ENCODE measurements at places on chromosomes 7 and 10.
A peak's percentile ranks its signal among the peaks of the same experiment; 100 is the strongest.

DNA sequence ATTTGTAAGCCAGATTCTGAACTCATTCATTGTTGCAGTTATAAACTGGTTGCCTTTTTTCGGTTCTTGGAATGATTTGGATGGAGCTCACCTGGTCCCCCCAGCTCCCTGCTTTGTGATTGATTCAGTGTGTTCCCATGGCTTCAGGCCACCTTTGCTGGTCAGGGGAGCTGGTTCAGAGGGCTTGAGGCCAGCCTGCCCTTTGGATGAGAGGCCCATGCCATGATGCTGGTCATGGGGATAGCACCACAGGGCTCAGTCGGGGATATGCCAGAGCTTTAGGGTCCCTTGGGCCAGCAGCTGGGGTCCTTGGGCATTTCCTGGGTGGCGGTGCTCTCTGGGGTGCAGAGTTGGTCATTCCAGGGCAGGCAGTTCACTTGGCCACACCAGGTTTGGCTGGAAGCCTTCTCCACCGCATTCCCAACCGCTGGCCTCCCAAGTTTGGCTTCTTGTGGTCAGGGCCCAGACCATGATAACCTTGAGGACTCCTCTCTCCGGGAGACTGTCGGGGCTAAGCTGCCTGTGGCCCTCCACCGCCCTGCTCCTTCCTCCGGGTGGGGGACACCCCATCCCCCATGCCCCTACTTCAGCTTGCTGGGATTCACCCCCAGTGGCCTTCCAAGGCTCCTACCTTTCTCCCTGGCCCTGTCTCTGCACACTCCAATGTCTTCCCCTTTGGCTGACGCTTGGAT lies 65.1 kb downstream of the MGMT start:
- peak; percentile 87 for DNase-seq

DNA sequence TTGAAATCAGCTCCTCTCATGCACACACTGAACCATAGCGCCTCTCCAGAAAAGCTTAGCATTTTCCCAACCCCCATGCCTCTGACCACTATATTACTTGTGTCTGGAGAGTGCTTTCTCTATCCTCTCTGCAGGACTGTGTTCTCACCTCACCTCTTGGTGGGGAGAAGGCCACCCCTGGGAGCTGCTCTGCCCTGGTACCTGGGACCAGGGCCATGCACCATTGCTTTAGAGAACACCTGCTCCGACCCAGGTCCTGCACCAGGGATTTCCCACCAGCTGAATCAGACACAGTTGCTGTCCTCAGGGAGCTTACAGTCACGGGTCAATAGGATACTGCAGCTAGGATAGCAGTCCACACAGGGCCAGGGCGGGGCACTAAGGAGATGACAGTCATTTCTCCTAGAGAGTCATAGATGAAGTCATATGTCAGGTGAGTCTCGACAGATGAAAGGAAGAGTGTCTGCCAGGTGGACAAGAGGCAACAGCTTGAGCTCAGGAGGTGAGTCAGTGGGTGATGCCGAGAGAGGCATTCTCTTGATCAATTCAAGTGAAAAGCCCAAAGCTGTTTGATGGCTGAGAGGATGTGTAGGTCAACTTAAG lies 619 bp upstream of the LMTK2 start:
- no peak for DNase-seq

- peak; percentile 1 for DNase-seq
These were observed 303.3 kb downstream of the GPR37 start for GRCh38 chr7:124462249-124462648.

DNA sequence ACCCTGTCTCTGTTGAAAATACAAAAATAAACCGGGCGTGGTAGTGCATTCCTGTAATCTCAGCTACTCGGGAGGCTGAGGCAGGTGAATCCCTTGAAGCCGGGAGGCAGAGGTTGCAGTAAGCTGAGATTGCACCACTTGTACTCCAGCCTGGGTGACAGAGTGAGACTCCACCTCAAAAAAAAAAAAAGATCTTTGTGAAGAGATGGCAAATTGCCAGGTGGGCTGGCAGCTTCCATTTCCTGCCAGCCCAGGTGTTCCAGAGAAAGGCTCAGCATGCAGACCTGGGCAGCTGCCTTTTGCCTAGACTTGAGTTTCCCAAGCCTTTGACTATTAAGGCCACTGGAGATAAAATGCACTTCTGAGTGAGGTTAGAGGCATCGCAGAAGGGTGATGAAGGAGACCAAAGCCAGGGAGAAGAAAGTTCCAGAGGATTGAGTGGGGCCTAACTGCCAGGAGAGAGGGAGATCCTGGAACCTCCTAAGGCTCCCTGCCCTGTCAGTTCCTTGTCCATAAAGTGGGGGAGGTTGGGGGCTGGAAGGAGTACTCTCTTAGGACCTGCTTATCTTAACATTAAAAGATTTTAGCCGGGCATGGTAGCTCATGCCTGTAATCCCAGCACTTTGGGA lies 10.0 kb upstream of the DDIT4 start:
- no peak for DNase-seq

DNA sequence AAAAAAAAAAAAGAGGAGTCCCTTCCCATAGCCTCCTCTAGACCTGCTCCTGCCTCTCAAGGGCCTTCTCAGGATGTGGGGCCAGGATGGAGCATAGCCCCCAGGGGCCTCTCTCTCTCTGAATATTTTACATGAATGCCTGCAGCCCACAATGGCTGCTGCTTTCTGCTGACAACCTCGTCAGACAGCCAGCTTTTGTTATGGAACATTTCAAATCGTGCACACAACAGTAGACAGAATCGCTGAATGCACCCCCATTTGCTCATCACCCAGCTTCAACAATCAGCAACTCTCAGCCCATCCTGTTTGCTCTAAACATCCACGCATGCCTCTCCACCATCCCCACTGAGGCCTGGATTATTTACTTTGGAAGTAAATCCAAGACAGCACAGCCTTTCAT lies 5.4 kb downstream of the PLAC9 start:
- DNase-seq = no peak

- no peak for DNase-seq
These were observed 46.1 kb downstream of the UBE2H start for GRCh38 chr7:129906700-129907099.

DNA sequence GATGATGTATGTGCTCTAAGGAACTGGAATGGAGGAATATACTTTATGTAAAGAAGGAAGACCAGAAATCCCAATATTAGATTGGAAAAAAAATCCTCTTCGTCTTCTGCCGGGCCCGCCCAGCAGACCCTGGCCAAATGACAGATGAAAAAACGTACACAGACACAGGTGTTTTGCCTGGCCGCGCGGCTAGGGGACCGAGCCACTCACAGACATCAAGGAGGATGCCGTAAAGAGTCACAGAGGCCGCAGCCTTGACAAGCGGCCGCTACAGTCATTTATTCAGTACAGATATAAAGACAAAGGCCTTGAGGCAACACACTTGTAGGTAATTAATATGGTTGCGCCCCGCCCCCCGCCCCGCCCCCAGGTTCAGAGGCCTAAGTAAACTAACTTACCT lies 594.1 kb downstream of the GRM8 start:
- DNase-seq = no peak

DNA sequence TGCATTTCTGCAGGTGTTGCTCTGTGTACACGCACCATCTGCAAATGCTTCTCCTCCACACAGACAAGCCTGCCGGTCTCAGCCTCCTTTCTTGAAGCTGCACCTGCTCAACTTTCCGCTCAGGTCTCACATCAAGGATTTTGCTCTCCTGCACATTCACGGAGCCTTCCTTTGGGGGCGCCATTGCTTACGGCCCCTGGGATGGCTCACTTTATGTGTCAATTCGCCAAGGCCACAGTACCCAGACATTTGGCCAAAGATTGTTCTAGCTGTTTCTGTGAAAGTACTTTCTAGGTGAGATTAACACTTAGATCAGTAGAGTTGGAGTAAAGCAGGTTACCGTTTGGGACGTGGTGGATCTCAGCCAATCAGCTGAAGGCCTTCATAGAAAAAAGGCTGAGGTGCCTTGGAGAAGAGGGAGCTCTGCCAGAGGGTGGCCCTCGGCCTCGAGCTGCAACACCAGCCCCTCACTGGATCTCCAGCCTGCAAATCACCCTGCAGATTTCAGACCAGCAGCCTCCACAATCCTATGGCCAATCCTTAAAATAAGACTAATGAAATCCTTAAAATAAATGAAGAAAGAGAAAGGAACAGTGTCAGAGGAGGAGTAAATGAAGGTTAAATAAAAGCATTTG lies 39.9 kb upstream of the PPP2R2D start:
- DNase-seq = no peak

DNA sequence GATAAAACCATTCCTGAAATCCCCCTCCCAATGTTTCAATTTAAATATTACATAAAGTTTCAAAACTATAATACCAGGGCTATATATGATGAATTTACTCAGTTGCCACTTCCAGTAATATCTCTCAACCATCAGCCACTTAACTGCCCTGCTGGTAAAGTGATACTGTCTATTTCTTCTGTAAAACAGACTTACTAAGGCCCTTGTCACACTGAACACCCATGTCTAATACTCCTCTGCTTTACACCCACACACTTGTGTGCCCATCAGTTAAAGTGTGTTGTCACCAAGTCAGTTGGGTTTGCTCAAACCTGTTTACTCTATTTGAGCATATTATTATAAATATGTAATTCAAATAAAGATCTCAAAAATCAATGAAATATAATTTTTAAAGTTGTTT lies 29.1 kb upstream of the DMTF1 start:
- no peak for DNase-seq

DNA sequence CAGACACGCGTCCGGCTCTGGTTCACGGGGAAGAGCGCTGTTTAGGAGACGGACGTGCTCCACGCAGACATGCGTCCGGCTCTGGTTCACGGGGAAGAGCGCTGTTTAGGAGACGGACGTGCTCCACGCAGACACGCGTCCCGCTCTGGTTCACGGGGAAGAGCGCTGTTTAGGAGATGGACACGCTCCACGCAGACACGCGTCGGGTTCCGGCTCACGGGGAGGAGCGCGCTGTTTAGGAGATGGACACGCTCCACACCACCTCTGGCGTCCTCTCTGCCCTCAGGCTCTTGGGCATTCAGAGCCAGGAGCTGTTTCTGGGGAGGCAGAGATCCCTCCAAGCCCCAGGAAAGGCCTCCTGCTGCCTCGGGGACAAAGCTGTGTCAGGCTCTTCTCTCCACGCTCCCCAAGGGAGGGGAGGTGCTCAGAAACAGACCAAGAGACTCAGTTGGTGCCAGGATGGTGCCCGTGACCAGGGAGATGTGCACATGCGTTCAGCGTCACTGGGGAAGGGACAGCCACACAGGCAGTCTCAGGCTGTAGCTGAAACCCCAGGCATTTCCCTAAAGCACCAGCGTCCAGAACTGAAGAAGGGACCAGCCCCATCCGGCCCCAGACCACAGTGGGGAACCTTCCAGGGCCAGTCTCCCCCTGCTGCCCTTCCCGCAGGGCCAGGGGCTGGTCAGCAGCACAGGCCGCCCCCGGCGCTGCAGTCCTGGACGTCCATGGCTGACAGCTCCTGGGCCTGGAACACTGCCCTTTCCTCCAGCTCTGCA lies 175.6 kb downstream of the ELFN1 start:
- DNase-seq = no peak

DNA sequence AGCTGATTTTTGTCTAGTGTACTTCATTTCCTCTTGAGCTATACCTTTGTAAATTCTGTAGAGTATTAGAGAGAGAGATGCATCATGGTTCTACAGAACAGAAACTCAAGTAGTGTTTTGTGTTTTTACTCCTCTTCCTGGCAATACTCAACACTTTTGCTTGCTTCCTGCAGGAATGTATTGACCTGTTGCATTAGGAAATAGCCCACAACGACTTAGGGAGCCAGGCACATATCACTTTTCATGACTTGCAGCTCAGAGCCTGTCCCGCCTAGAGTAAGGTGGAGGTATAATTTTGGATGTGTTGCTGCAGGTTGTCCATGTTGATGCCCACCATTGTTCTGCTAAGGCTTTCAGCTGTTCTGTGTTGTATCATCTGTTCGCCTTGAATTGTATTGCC lies 216.3 kb downstream of the SDK1 start:
- DNase-seq = no peak

GRCh38 chr10:93872375-93873158 lies 21.2 kb upstream of the SLC35G1 start:
- DNase-seq = no peak

DNA sequence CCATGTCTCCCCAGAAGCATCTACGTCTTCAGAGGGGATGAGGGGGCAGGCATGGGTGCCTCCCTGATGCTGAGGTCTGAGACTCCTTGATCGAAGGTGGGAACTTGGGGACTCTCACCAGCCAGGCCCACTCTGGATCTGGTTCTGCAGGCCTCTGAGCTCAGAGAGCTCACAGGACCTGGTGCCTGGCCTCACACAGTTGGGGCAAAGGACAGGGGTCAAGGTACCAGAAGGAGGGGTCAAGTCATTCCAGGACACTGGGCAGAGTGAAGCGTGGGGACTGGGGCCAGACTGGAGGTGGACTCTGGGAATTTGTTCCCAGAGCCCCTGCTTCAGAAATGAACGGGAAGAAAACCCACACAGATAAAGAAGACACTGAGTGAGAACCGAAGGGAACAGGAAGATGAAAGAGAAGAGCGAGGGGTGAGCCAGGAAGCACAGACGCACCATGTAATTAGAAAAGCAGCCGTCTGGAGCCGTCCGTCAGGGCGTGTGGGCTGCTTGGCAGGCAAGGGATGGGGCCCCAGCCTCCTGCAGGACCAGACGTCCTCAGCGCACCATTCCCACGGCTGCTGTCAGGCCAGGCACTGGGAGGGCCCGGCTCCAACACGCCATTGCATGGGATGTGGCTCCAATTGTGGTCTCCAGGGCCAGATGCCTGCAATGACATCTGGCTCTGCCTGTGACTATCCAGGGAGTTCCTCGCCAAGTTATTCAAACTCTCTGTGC lies 47.7 kb downstream of the ZCCHC24 start:
- DNase-seq = peak; percentile 41

DNA sequence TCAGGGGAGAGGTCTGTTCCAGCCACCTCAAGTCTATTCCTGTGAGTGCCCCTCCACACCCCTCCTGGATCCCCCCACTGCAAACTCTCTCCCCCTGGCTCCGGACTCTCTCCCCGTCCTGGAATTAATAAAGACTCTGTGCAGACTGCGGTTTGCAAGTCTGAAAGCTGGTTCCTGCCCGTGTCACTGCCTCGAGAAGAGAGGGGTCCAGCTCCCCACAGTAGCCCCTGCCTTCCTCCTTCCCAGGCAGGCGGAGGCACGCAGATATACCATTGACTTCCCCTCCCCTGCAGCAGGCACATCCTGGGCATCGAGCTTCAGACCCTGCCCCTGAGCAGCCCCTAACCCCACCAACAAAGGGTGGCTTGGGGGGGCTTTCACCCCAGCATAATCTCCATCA lies 2.2 kb upstream of the ELN start:
- no peak for DNase-seq

Measured in astrocyte of the hippocampus (primary cell).